Hematopoietic multipotent progenitor cell treated with erythropoietin and hydrocortisone succinate and interleukin-3 and kit ligand, for 4 days (in vitro differentiated cells): ENCODE measurements at places on chromosomes 2 and 18.

- no peak for DNase-seq
Measured at GRCh38 chr2:207112383-207112782, 53.4 kb downstream of the KLF7 start.

- no peak for DNase-seq
Measured at GRCh38 chr2:240183875-240184590, 43.6 kb upstream of the OTOS start.

DNA sequence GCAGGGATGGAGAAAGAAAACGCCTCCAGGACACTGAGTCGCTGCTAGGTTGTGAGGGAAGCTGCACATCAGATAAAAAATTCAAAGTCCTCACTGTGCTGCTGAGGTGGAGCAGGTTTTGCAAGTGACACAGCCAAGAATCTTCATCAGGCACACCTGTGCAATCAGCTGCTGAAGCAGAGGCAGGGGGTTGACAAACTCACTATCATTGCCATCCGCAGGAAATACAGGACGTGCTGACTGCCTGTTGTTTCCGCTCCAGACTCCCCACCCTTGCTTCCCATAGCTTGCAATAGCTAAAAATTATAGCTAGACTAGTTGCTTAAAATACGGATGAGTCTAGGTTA lies 147.8 kb upstream of the FHL2 start:
- DNase-seq = no peak

DNA sequence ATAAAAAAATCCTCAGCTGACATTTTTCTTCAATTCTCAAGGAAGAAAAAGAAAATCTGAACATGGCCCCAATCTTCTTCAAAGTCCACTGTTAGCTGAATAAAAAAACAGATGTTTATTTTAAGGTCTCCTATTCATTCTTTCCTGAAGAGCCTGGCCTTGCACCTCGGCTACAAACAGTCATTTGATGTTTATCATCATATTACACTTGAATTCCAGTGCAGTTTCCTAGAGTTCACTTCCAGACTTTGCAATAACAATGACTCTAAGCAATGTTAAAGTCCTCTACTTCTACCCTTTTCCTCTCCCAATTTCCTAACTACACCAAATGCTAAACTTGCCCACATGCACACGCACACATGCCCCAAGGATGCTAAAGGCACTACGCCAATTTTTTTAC lies 70.1 kb downstream of the NOL10 start:
- no peak for DNase-seq
